ENCODE measurements at places on chromosomes 5 and 9.

DNA sequence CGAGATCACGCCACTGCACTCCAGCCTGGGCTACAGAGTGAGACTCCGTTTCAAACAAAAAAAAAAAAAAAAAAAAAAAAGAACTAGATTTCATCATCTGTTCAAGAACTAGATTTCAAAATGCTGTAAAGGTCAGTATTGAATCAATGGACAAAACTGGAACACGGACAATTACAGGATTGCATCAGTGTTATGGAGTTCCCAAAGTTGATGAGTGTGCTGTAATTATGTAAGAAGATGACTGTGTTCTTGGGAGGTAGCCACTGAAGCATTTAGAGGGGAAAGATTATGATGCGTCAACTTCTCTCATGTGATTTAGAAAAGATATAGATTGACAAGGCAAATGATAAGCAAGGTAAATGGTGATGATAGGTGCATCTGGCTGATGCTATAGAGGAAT is 6.5 kb downstream of the FAM240B start:
- no peak for DNase-seq

DNA sequence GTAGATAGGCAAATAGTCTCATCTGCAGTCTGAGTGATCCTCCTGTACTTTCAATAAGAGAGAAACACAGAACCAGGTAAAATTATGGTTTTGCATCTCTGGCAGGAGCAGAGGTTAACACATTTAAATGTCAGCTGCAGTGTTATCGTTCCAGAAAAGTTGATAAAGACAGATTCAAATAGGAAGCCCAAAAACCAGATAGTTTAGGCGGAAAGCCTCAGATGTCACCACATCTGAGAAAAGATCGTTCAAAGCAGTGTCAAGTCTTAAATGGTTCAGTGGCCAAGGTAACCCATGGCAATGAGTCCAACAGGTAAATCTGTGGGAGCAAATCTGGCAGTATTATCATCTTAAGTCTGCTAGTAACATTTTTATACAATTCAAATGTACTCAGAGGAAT is 542.1 kb upstream of the MEF2C start:
- DNase-seq: no peak

GRCh38 chr9:83521411-83521810 is 16.8 kb downstream of the FRMD3 start:
- DNase-seq: no peak

- DNase-seq: peak; percentile 60
Observed at GRCh38 chr5:139844472-139845145, 49.0 kb downstream of the PSD2 start.

DNA sequence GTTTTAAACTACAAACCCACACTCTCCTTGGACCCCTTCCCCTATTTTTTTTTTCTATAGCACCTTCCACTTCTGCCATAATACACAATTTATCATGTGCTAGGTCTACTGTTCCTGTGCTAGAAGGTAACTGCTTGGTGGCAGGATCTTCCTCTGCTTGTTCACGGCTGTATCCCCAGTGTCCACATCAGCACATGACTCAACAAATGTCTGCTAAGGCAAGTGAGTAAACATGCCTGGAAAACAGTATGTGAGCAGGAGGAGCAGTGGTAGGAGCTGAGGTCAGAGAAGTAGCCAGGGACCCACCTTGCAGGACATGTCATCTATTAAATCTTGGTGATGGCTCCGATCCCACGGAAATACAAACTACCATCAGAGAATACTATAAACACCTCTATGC is 79.4 kb downstream of the AUH start:
- DNase-seq: no peak

GRCh38 chr9:12774861-12775678 is at the start of gene LURAP1L:
TSS of gene LURAP1L (plus strand) at chr9:12775020. CDS start at chr9:12775716, 696 bp downstream.
- DNase-seq: no peak

GRCh38 chr9:79581388-79581787 is 9.6 kb downstream of the TLE4 start:
- no peak for DNase-seq

DNA sequence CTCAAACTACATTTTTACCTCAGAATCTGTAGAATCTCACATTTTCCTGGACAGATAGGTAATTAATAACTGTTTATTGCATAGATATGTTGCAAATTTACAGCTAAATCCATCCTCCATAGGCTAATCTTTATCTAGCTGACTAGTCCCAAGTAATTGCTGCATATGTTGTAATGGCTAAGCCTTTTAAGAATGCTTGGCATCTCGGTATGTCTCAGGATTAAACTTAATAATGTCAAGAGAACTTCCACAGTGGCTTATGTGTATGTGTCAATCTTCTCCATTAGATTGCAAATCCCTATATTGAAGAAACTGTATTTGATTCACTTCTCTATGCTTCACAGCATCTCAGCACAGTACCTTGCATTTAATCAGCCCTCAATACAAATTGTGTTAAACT is 131.9 kb downstream of the PRDM9 start:
- no peak for DNase-seq

DNA sequence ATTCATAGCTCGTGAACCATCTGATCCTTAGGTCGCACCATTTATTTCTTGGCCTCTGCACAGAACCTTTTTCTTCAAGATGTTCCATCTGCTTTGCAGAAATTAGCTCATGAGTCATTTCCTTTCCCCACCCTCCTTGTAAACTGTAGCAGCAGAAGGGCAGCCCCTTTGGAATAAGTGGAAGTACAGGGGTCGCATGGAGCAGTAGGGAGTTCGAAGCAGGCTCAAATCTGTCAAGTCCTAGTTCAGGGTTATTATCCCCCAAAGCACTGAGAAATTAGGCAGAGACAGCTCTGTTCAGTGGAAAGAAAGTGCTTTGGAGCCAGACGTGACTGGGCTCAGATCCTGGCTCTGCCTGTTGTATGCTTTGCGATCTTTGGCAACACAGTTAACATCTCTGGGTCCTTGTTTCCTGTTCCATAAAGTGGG is 84.2 kb downstream of the SGCD start:
- DNase-seq: no peak

DNA sequence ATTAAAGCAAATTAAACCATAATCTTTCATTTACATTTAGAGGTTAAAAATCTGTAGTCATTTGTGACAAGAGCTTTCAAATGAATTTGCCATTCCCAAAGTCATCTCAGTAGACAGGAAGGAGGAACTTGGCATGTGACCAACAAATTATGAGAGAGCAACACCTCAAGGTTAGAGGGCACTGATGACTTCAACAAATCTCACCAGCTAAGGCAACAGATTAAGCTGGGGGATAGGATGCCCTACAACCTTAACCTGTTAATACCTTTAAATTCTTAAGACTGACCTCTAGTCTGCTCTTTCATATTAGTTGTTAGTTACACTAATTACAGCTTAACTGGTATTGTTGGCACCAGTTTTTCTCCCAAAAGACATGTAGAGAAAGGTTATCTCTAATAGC is 18.4 kb downstream of the POU5F2 start:
- DNase-seq: no peak

DNA sequence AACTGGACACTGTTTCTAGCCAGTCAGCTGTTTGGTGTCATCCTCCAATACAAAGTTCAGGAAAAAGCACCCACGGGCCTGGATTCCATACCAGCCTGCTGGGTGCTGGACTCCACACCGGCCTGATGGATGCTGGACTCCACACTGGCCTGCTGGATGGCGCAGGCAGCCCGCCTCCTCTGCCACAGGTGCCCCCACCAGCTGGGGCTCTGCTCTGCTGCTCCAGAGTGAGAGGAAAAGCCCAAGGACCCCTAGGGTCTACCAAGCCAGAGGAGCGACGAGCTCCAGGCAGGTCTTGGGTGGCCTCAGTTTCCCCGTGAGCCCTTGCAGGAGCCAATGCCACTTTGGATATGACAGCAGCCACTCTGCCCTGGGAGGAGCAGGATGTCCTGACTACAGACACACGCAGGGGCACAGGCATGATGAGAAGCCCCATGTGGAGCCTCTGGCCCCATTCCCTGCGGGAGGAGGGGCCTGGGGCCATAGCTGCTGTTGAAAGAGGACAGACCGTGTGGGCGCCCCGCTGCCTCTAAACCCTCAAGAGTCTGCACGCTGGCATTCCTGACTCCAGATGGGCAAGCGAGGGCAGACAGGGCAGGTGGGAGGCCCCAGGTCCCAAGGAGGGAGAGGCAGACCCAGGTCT is 141.6 kb downstream of the OLFM1 start:
- DNase-seq: no peak

DNA sequence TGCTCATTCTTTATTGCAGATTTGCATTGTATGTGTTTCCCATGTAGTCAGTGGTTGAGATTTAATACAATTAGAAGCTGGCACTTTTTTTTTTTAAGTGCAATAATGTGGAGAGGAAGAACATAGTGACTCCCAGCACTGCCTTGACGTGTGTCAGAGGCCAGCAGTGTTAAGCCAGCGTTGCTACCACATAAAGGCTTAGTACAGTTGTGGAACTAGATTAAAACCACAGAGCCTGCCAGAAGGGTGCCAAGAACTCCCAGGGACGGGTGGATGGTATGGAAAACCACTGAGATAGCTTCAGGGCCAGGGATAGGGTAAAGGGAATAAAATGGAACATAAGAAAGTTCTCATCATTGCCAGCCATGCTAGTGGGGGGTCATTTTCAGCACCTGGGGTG is 142.9 kb downstream of the TRIO start:
- DNase-seq: no peak

- DNase-seq: no peak
Observed at GRCh38 chr5:25579111-25579510, 934.3 kb upstream of the CDH10 start.

GRCh38 chr9:135440620-135441019 is 39.0 kb upstream of the PPP1R26 start:
- DNase-seq: no peak

DNA sequence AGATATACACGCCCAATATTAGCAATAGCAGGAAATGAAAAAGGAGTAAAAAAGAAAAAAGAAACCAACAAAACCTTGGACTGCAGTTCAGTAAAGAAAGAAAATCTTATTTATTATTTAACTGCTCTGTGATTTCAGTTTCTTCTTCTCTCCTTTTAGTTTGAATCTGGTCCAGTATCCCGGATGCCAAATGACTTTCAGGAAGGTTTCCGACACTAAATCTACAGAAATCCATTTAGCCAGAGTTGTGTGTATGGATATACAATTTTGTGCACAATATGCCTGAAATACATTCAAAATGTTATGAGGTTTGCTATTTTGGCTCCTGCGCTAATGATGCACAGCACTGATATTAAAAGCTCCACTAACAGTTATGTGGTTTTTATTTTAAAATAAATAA is 64.5 kb downstream of the FBXL7 start:
- no peak for DNase-seq

- DNase-seq: no peak
Observed at GRCh38 chr5:135541807-135542502, 6.2 kb upstream of the NEUROG1 start.

GRCh38 chr9:123832858-123833650 is 96.9 kb downstream of the DENND1A start:
- DNase-seq: no peak

- no peak for DNase-seq
Observed at GRCh38 chr5:96037128-96037527, 75.5 kb upstream of the ELL2 start.

- no peak for DNase-seq
Observed at GRCh38 chr5:136040746-136041415, 12.1 kb downstream of the TGFBI start.

GRCh38 chr5:147175516-147176097 is 59.2 kb upstream of the STK32A start:
- DNase-seq: no peak

GRCh38 chr5:132677191-132677590 is 3.4 kb downstream of the IL4 start:
- no peak for DNase-seq

DNA sequence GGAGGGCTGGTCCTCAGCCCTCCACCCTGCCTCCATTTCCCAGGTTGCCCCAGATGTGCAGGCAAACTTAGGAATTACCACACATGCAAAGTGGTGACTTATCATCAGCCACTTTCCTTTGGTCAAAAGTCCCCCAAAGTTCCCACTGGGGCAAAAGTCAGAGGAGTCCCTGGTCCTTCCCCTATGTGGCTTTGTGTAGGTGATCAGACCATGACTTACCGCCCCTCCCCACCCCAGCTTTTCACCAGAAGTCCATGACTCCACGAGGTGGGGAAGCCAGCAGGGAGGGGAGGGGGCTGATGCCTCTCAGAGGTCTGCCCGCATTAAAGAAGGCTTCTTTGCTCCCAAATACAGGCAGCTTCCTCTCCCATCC is 5.8 kb downstream of the TRAF1 start:
- DNase-seq: no peak

DNA sequence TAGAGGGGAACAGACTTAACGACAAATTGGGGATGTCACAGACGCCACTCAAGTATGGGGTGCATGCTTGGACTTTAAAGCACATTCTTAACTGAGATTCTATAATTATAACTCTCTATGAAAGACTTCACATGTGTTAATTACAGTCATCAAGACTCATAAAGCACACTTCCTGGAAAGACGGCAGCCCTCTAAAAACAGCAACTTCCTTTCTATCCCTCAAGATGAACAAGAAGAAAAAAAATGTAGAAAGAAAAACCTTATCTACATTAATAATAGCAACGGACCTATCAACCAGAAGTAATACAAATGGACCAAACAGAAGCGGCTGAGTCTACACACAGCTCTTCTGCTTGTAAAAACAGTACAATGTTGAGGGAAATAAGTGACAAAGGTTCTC is 21.2 kb downstream of the GNAQ start:
- no peak for DNase-seq

DNA sequence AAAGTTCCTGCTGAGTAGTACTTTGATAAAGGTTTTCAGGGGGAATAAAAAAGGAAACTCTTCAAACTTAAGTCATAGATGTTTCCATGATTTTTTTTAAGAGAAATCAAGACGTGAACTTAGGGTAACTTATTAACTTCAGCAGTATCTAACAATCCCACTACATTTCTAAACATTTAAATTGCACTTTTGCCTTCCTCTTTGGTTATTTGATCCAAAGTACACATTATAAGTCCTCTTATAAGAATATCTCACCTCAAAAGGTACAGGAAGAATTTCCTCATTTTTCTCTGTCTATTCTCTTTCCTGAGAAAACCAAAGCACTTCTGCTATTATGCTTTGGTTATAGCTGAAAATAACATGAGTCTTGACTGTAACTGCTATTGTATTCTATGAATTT is 7.9 kb downstream of the PTPRD start:
- DNase-seq: no peak

DNA sequence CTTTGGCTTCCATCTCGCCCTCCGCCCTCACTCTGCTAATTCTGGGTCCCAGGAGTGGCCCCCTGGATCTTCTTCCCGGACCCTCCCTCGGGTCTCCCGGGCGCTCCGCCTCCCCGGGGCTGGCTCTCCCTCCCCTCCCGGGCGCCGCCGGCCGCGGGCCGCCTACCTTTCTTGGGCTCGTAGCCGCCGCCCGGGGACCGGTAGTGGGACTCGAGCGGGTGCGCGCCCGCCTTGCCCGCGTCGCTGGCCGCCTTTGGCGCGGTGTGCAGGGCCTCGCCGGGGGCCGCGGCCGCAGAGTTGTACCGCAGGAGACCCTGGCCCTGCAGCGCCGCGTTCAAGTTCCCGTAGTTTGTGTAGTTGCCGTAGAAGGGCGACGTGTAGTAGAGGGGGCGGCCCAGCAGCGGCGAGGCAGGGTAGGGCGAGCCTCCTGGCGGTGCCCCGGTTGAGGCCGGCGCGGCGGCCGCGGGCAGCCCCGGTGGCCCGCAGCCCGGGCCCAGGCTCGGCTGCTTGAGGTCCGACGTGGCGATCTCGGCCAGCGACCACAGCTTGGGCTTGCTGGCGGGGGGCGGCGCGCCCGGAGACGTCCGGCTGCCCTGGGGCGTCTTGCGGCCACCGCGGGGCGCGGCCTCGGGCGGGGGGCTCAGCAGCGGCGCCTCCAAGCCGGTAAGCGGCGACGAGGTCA is 3.2 kb downstream of the IRX2 start:
- no peak for DNase-seq
